ENCODE measurements at places on chromosomes 7 and 10. TPM values are rescaled to one million over a fixed set of nuclear protein-coding genes. Genes with fewer than 3 reads are reported as not detected.

The KEL gene
- total RNA-seq: 1.6 TPM

DNA sequence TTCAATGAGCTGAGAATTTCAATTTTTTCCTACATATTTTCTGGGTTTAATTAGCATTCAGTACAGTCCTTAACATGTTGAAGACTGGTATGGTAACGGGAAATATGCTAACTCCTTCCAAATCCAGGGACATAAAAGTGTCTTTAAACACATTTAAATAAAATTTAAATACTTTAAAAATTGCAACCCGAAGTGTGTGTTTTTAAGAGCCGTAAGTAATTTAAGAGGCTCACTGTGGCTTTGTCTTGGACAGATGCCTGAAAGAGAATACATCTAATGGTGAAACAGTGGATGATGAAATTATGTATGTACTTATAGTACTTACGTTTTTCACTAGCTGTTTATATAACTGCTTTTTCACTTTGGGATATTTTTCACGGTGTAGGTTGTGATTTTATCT lies 687.3 kb upstream of the CELF2 start:
- no peak overlapping the region for H3K4me3 ChIP-seq
- DNase-seq: no peak
- H3K36me3 ChIP-seq: no peaks in the 10 kb centered on the region
- no peaks in the 10 kb centered on the region for H3K4me1 ChIP-seq

The MYPN gene
- not detected for total RNA-seq

The AFAP1L2 gene
- 5.3 TPM for total RNA-seq

DNA sequence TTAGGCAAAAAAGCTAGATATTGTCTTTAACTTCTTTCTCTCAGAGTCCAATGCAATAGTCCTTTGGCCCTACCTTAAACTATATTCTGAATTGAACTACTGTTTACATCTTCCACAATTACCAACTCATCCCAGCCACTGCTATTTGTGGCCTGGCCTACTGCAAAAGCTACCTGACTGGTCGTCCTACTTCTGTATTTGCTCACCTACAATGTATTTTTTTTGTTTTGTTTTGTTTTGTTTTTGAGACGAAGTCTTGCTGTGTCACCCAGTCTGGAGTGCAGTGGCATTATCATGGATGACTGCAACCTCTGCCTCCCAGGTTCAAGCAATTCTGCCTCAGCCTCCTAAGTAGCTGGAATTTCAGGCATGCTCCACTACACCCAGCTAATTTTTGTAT lies 51.2 kb downstream of the ARL4A start:
- no peaks in the 10 kb centered on the region for H3K36me3 ChIP-seq
- no peaks in the 10 kb centered on the region for H3K4me1 ChIP-seq
- no peaks in the 10 kb centered on the region for H3K27me3 ChIP-seq
- H3K4me3 ChIP-seq: no peak overlapping the region
- no peak for DNase-seq

- no peak overlapping the region for H3K4me3 ChIP-seq
Measured at GRCh38 chr10:74642901-74643595, 183.4 kb upstream of the KAT6B start.

DNA sequence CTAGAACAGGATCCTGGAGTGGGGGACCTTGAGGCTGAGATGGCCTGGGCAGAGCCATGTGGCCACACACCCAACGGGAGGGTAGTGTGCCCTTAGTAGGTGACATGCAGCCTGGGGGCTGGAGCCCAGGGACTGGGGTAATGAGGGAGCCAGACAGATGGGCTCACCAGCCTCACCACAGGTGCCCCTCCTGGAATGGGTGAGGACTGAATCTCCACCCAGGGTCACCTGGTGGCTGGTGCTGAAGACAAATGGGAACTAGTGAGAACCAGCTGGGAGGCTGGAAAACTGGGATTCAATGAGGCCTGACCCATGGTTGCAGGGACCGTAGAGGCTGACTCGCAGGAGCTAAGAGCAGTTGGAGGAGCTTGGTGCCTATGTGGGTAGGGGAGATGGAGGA lies 6.1 kb downstream of the ZP3 start:
- H3K27ac ChIP-seq: no peak overlapping the region
- H3K4me3 ChIP-seq: no peak overlapping the region
- H3K27me3 ChIP-seq: no peaks in the 10 kb centered on the region
- no peak for DNase-seq
- H3K4me1 ChIP-seq: no peaks in the 10 kb centered on the region

DNA sequence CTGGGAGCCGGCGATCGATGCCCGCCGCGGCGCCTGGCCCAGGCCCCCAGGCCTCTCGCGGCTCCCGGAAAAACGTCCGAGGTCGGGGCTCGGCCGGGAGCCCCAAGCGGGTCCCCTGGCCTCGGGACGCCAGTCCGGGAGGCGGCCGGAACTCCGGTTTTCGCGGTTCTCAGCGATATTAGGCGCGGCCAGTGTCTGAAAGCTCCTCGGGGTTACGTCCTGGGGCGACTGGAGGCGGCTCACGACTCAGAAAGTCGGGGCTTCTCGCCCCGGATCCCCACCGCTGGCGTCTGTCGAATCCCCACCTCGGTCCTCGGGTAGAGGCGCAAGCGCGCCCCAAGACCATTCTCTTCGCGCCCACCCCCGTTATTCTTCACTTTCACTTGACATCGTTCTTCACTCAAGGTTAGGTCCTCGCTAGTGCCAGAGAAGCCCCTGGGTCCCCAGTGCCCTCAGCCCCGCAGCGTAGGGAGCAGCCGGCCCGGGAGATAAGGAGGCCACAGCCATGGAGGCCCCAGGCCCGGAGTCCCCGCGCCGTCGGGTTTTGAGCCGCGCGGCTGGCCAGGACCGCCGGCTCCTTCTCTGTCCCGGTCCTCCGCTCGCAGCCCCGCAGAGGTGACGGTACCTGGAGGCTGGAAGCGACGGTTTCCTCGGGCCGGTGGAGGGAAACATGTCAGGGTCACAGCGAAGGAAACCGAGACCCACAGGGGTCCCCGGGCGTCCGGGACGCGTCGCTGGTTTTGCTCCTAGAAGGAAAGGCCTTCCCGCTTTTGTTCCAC lies 35.2 kb upstream of the EBLN1 start:
- peak overlapping the region; percentile 72 for H3K4me3 ChIP-seq
- peak; percentile 67 for DNase-seq
- H3K27ac ChIP-seq: peak overlapping the region; percentile 95
- H3K36me3 ChIP-seq: no peaks in the 10 kb centered on the region

- H3K36me3 ChIP-seq: peaks cover 84% of the 10 kb centered on the region
- no peaks in the 10 kb centered on the region for H3K27me3 ChIP-seq
- no peak overlapping the region for H3K27ac ChIP-seq
- DNase-seq: no peak
- no peak overlapping the region for H3K4me3 ChIP-seq
Measured at GRCh38 chr10:72337722-72338121, 17.0 kb downstream of the DNAJB12 start.

The WDFY4 gene
- total RNA-seq: 44.4 TPM

GRCh38 chr10:32790483-32790882 lies 167.5 kb downstream of the ITGB1 start:
- H3K27ac ChIP-seq: no peak overlapping the region
- no peaks in the 10 kb centered on the region for H3K27me3 ChIP-seq
- H3K4me3 ChIP-seq: no peak overlapping the region
- no peak for DNase-seq

DNA sequence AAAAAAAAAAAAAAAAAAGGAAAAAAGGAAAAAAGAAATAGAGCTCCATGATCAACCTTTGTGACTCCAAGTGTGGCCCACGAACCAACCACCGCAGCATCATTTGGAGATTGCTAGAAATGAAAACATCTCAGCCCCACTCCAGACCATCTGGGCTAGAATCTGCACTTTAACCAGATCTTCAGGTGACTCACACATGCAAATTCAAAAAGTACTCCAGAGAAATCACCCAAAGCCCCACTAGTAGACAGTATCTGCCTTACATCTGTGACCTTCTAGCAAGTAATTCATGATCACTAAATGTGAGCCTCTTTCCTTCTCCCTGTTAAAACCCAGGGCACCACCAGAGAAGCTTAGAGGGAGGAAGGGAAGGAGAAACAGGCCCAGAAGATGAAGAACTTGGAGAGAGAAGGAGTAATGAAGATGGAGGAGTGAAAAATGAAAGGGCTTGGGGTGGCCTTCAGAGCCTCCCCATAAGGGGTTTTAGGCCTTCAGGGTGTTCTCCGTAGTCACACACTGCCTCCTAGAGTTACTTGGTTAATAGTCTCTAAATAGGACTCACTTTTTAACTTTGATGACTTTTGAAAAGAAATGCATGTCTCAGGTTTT lies 94.0 kb downstream of the SLC37A3 start:
- DNase-seq: no peak
- no peaks in the 10 kb centered on the region for H3K36me3 ChIP-seq
- no peaks in the 10 kb centered on the region for H3K27me3 ChIP-seq
- H3K4me3 ChIP-seq: no peak overlapping the region

- H3K27me3 ChIP-seq: no peaks in the 10 kb centered on the region
- H3K27ac ChIP-seq: no peak overlapping the region
- no peak for DNase-seq
- H3K36me3 ChIP-seq: no peaks in the 10 kb centered on the region
- no peaks in the 10 kb centered on the region for H3K4me1 ChIP-seq
Measured at GRCh38 chr10:43857206-43857930, 208.7 kb upstream of the ZNF32 start.

GRCh38 chr7:2621061-2621828 lies 10.5 kb upstream of the TTYH3 start:
- H3K27ac ChIP-seq: no peak overlapping the region
- no peak overlapping the region for H3K4me3 ChIP-seq
- DNase-seq: peak; percentile 63
- no peaks in the 10 kb centered on the region for H3K36me3 ChIP-seq

DNA sequence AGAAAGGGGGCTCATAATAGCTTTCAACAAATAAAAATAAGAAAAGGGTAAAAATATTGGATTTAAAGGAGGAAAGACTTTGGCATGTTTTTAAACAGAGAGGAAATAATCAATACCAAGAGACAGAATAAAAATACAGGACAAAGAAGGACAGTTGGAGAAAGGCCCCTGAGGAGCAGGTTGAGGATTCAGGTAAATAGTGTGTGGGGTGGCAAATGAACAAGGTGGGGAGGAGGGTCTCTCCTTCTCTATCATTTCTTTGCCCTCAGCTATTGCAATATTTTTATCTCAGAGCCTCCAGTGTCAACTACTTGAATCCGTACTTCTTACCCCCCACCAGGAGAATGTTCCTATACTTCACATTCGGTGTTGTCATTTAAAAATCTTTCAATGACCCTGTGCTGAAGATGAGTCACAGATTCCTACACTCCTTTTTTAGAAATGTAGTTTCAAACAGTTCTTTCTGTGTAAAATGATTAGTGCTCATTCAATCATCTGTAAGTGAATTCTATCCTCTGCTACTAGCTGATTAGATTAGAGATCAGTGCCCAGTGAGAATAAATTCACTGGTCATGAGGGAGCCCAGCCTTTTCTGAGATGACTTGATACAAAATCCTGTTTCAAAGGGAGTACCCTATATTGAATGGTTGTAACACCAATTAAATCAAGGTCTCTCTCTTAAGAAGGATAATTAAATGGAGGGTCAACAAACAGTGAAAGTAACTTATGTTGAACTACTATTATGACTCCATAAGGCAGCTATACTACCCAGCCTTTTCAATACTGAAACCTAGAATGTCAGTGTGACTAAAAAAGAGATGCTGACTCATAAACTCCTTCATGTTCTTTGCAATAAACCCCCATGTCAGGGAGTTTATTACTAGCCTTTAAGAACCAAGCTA lies 50.4 kb upstream of the WNT16 start:
- H3K27me3 ChIP-seq: no peaks in the 10 kb centered on the region
- no peak overlapping the region for H3K27ac ChIP-seq
- no peak for DNase-seq
- H3K4me1 ChIP-seq: no peaks in the 10 kb centered on the region
- H3K36me3 ChIP-seq: no peaks in the 10 kb centered on the region

The IGF2BP3 gene
- total RNA-seq: 2.0 TPM

DNA sequence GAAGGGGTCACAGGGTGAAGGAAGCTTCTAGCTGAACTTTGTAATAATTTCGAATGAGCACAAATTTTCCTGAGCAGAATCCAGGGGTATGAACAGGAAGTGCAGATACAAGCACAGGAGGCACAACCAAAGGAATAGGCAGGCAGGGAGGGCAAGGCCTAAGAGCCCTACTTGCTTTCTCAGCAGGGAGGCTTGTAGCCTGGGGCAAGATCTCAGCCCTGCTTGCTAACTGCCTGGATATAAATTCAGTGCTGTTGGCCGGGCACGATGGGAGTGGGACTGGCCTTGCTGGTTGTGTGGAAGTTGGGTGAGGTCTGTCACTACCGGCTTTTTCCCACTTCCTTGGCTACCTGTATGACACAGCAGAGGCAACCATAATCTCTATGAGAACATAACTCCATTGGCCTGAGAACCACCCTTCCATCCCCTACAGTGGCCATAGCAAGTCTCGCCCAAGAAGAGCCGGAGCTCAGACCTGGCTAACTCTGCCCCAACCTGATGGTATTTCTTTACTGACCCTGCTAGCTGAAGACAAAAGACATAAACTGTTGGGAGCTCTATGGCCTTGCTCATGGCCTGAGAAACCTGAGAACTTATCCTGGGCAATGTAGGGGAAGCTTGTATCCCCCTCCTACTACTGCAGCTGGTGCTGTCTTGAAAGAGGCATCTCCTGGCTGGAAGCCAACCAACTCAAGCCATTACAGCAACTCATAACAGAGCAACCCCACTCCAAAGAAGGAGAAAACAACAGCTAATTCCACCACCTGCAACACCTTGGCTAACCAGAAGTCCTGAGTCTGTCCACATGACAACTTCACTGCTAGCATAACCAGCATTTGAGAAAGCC lies 27.6 kb downstream of the CLDN12 start:
- H3K27me3 ChIP-seq: no peaks in the 10 kb centered on the region
- H3K4me3 ChIP-seq: no peak overlapping the region
- no peak overlapping the region for H3K27ac ChIP-seq

The DDC gene
- 3.0 TPM for total RNA-seq

The TEX47 gene
- total RNA-seq: not detected

GRCh38 chr7:14424675-14425074 lies 435.2 kb upstream of the ETV1 start:
- no peak overlapping the region for H3K4me3 ChIP-seq
- no peaks in the 10 kb centered on the region for H3K4me1 ChIP-seq
- no peaks in the 10 kb centered on the region for H3K36me3 ChIP-seq
- no peaks in the 10 kb centered on the region for H3K27me3 ChIP-seq

Measured in lower lobe of right lung (tissue), 2 donors.